ENCODE measurements at places on chromosomes 4 and X.

DNA sequence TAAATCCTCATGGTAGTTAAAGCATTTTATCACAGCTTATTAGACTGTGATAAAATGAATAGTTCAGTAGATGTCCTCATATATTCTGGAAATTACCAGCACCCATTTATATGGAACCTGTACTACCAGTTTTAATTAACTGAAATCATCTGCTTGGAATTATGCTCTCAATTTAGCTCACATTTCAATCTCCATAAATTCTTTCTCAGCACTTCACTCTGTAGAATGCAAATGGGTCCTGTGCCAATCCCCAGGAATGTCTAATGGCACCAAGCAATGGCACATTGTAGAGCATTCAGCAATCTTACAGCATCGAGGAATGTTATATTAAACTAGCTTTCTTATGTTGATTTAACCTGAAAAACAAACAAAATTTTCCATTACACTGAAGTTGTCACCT lies 355.1 kb downstream of the PDHA2 start:
- DNase-seq = no peak

- peak; percentile 56 for DNase-seq
These were observed 19.4 kb downstream of the AWAT2 start for GRCh38 chrX:70030301-70030767.

DNA sequence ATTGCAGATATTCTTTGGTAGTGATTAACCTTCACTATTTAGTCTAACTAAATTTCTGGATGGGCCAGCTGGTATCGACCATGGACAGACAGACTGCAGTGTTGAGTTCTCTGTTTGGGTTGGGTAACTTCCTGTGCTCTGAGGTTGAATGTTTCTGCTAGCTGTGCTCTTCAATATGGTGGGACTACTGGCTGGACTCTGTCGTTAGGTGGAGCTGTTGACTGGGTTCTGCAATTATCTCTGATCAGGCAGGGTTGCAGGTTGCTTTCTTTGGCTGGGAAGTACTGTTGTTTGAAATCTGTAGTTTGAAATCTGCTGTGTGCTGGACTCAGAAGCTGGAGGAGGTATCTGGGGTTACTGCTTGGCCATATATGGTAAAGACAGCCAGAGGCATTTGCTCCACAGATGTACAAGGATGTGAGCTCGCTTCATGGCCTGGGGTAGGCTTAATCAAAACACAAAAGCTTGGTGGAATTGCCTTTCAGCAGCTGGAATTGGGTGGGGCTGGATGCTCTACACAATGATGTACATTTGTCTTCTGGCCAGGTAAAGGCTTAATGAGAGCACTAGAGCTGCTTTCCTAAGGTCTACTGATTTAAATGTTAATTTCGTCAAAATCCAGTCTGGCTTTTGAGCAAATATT lies 1472.0 kb downstream of the FAM133A start:
- DNase-seq = no peak

DNA sequence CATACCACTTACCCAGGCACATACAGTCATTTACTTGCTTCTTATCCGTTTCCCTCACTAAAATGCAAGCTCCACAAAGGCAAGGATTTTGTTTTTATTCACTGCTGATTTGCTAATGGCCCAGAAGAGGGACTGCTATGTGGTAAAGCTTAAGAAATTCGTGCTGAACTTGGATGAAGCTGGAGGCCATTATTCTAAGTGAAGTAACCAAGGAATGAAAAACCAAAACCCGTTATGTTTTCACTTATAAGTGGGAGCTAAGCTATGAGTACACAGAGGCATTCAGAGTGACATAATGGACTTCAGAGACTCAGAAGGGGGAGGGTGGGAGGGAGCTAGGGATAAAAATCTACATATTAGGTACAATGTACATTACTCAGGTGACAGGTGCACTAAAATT lies 47.2 kb downstream of the RAB33B start:
- DNase-seq = no peak

- DNase-seq = no peak
These were observed 158.9 kb upstream of the MAP3K15 start for GRCh38 chrX:19674041-19674789.

DNA sequence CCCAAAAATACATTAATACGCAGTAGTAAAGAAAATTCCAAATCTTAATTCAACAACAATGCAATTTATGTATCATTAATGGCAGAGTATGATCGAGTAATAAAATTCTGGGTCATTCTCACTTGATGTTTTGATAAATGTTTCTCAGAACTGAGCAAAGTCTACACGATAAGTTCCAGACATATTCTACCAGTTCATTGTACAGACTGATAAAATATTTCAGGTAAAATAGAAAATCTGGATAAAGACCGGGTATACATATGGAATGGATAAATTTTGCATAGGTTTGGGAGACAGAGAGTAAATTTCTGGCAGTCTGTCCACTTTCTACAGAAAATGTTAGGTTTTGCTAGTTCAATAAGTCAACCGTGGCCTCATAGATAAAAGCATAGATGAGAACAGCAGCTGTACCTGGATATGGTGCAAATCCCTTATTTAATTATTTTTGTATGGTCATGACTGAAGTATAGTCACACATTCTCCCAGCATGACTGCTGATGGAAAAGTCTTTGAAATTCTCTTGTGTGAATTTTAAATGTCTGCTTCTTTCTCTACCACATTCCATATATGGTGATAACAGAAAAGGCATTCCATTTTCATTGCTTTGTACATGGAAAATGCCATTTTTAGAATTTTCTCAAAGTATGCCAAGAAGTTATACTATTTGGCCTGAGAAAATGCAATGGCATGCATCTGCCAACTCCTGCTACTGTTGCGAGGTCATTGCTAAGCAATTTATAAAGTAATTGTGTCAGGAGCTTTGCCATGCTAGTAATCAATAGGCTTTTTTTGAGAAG lies 301.9 kb upstream of the ARSJ start:
- DNase-seq = no peak

GRCh38 chr4:174259580-174259979 lies 23.9 kb downstream of the FBXO8 start:
- DNase-seq = no peak

- peak; percentile 60 for DNase-seq
These were observed 1.3 kb upstream of the FAT4 start for GRCh38 chr4:125313497-125313896.

DNA sequence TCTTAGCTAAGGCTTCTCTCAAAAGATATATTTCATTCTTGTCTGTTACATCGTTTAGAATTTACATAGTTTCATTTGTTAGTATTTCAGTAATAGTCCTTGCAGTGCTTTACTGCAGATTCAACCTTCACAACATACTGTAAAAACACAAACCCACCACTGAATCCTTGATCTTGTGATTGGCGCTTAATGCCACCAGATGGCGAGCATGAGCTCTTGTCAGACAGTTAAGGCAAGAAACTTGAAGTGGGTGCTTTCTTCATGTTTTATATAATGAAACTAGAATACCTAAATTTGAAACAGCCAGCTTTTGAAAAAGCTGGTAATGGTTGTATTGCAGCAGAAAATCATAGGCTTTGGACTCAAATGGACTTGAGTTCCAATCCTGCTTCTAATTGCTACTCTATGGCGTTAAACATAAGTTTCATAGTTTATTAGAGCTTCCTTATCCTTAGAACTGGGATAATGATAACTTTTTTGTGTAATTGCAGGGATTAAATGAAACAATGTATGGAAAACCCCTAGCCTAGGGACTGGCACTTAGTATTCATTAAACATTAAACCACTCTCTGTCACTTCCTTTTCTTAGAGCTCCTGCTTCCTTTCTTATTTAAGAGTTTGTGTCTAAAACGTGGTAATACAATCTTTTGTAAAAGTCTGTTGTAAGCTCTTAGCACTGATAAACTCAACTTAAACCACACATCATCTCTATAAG lies 95.1 kb downstream of the USP9X start:
- DNase-seq = peak; percentile 65

- no peak for DNase-seq
These were observed 20.8 kb upstream of the ZCCHC12 start for GRCh38 chrX:118802857-118803256.

DNA sequence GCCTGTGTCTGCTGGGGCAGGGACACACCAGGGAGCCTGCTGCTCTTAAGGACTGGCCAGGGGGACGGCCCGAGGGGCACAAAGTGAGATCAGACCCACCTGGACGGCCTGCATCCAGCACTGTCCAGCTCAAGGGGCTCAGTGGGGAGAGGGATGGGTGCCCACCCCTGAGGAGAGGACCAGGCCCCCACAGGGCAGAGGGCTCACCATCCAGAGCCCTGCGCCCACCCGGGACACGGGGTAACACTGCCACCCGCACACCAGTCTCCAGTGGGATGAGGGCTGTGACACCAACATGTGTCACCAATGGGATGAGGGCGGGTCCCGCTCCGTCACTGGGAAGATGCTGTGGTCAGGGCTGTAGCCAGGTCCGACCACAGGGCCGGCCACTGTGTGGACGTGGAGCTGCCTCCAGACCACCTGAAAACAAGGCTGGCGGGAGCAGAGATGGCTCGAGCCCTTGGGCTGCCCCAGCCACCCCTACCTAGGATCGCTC lies 13.2 kb downstream of the DGKQ start:
- no peak for DNase-seq

- no peak for DNase-seq
These were observed 43.0 kb downstream of the SEPSECS start for GRCh38 chr4:25117274-25117673.

- DNase-seq = no peak
These were observed 32.4 kb downstream of the OCRL start for GRCh38 chrX:129572422-129572821.

DNA sequence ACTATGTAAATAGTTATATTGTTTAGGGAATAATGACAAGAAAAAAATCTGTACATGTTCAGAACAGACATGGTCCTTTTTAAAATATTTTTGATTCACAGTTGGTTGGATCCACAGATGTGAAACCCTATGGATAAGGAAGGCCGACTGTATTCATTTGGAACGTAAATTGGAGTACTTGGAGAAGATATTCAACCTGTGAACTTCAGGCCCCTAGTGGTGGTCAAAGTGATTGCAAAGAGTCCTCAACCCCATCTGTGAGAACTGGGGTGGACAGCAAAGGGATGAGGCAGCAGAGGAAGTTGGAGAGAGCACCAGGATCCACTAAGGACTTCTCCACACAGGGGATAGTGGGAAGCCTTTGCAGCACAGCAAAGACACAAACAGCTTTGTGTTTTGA lies 6.2 kb upstream of the CXCL13 start:
- peak; percentile 16 for DNase-seq

GRCh38 chr4:78484574-78484973 lies 67.0 kb upstream of the ANXA3 start:
- peak; percentile 69 for DNase-seq

DNA sequence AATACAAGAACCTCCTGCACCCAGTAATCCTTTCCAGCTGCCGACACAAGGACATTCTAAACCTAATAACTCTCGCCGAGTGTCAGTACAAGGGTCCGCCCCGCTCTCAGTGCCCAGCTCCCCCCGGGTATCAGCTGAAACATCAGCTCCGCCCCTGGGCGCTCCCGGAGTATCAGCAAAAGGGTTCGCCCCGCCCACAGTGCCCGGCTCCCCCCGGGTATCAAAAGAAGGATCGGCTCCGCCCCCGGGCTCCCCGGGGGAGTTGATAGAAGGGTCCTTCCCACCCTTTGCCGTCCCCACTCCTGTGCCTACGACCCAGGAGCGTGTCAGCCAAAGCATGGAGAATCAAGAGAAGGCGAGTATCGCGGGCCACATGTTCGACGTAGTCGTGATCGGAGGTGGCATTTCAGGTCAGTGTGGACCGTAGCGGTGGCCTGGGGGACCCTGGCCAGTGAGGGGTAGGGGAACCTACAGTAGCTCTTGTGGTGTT lies at the start of gene MAOA:
MAOA (plus strand) TSS at position 295 of the 490 bp plus-strand sequence; CDS start at position 338, 43 bp downstream.
- DNase-seq = peak; percentile 70

DNA sequence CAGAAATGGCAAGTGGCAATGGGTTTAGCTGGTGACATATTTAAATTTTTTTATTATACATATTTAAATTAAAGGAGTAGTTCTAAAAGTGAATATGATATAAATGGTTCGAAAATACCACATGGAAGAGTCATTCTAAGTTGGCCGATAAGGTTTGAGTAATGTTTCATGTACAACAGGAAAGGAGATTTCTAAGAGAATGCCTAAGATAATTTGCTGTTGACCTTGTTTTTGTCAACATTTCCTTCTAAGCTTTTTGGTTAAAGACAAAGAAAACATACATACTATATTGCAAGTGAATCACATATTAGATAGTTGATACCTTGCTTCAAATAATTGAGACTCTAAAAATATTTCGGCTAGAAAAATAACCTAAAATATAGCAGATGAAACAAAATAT lies 526.6 kb upstream of the SLIT2 start:
- DNase-seq = no peak

Data from erythroblast (primary cell).